ENCODE measurements at places on chromosomes 1 and 21. TPM values are rescaled to one million over a fixed set of nuclear protein-coding genes. Genes with fewer than 3 reads are reported as not detected.

SFN gene
- total RNA-seq = 146 TPM

HOOK1 gene
- 1.7 TPM for total RNA-seq

LRRC3 gene
- 1.1 TPM for total RNA-seq

S100A2 gene
- 8.2 TPM for total RNA-seq

UMODL1 gene
- total RNA-seq = not detected

PIP5K1A gene
- 110 TPM for total RNA-seq

KCNA2 gene
- total RNA-seq = not detected

RGS13 gene
- not detected for total RNA-seq

ERICH3 gene
- not detected for total RNA-seq

ITLN2 gene
- total RNA-seq = not detected

HS2ST1 gene
- total RNA-seq = 17.1 TPM

RGS8 gene
- total RNA-seq = not detected

LMOD1 gene
- 0.22 TPM for total RNA-seq

SPRR5 gene
- total RNA-seq = not detected

All from placental epithelial cell (primary cell).